ENCODE measurements at places on chromosomes 7 and 10.

GRCh38 chr7:122100021-122100420 is 44.0 kb downstream of the AASS start:
- no peak for DNase-seq

DNA sequence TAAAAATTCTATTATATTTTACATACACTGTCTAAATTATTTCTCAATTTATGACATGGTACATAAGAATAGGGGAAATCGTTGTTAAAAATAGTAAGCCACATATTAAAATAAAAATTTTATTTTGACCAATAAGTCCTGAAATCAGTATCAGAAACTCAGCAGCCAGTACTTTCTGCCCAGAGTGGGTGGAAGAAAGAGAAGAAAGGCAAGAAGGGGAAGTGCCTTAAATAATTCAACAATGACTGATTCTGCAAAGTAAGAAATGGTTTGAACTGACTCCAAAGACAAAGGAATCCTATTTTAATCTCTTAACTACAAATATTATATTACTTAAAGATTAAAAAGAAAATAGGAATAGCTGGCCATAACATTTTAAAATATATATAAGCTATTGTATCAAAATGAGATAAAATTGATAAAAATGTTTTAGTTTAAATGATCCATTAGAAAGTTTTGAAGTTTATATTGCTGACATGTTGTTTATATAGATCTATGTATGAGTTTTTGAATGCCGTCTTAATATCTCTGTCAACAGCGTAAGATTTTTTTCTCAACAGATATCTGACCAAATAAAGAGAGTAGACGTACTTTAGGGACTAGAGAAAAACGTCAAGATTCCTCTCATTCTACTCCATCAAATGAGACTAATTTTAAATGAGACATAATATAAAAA is 30.2 kb upstream of the NRCAM start:
- DNase-seq = no peak

- no peak for DNase-seq
Measured at GRCh38 chr7:825386-825785, 6.9 kb upstream of the SUN1 start.

GRCh38 chr7:146314962-146315361 is 198.4 kb downstream of the CNTNAP2 start:
- no peak for DNase-seq

DNA sequence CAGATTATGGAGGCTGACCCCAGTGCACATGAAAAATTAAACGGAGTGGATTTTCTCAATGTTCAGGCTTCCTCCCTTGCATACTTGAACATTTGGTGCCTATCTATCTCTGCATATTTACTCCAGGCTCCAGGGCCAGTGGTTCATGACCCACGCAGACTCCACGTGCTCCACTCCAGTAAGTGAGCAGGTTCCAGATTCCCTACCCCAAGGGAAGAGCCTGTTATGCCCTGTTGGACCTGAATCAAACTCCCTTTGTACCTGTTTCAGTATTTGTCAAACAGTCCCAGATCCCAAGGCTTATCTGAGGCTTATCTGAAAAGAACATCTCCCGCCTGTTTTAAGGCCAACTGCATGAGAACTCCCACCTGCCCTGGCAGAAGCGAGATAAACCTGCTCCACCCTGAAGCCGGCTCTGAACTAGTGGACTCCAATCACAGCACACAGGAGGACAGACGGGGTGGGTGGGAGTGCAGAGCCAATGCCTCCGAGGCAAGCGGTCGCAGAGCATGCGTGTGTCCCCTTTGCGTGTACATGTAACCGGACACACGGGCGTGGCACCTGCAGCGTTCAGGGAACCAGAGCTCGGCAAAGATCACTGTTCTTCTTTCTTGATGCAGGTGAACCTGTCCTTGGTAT is 2.3 kb upstream of the FUOM start:
- DNase-seq = peak; percentile 94

DNA sequence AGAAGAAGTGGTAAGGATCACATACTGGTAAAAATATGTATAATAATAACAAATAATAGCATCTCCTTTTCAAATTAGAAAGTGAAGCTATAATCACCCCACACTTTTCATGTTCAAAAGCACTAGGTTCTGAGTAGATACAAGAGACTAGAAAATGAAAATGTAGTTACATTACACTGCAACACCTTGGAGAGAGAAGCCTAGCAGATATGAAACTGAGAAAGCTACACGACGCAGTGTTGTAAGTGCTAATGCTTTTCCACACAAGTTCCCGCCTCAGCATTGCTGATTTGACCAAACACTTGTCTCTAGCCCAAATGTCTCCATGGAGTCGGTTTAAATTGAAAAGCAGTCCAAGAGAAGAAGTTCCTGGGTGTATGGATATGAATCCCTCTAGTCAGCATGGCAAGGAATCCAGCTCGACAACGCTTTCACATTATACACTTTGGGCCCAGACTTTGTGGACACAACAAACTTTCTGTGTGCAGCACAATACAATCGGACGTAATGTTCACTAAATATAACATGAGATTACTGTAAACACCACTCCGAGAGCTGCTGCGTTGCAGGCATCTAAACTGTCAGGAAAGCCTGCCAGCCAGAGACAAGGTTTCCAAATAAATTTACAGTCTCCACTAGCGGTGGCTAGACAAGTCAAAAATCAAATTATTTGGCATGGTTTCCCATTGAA is 1.7 kb downstream of the PDE1C start:
- no peak for DNase-seq

DNA sequence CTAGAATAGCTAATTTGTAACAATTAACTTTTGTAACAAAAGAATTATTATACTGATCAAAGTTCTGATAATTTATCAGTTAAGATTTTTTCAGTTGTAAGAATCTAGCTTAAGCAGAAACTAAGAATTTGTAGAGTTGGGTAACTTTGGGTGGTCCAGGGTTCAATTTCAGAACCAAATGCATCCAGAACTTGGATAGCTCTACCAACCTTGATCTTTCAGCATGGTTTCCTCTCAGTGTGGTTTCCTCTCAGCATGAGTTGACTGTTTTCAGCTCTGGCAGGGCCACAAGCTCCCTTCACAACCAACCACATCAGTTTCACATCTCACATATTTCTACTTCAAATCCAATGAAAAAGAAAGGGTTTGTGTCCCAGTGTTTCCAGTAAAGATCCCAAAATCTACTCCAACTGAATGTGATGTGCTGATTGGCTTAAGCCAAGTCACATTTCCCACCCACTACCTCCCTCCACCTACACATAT is 3.3 kb upstream of the FAS start:
- no peak for DNase-seq

GRCh38 chr10:3036155-3037021 is 31.0 kb upstream of the PFKP start:
- no peak for DNase-seq

DNA sequence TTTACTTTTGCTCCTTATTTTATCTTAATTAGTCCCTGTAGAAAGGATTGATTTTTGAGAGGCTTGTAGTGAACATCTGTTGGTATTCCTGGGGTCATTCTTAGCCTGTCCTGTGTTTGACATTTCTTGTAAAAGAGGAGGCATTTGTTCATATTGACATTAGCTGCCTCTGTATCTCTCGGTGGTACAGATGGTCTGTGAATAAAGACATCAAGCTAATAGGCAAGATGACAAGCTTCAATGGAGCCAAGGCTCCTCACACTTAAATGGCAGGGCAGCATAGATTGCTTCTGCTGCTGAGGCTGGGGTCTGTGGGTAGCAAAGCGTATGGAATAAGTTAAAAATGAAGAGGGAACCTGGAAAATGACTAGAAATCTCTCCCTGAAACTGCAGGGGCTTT is 687.6 kb downstream of the LRMDA start:
- DNase-seq = no peak

DNA sequence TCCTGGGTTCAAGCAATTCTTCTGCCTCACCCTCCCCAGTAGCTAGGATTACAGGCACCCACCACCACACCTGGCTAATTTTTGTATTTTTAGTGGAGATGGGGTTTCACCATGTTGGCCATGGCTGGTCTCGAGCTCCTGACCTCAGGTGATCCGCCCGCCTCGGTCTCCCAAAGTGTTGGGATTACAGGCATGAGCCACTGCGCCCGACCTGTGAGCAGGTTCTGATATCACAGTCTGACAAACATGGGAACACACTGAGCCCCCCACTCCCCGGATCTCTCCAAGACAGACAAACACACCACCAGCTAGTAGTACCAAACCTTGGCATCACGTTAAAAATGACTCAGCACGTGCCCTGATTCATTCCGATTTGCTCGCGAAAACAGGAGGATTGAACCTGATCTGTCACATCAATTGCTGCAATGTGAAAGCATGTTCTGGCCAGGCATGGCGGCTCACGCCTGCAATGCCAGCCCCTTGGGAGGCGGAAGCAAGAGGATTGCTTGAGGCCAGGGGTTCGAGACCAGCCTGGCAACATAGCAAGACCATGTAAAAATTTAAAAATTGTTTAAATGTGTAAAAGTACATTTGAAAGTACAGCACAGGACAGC is 106.5 kb downstream of the SMURF1 start:
- no peak for DNase-seq

- no peak for DNase-seq
Measured at GRCh38 chr10:73865459-73866442, 8.6 kb downstream of the CAMK2G start.

DNA sequence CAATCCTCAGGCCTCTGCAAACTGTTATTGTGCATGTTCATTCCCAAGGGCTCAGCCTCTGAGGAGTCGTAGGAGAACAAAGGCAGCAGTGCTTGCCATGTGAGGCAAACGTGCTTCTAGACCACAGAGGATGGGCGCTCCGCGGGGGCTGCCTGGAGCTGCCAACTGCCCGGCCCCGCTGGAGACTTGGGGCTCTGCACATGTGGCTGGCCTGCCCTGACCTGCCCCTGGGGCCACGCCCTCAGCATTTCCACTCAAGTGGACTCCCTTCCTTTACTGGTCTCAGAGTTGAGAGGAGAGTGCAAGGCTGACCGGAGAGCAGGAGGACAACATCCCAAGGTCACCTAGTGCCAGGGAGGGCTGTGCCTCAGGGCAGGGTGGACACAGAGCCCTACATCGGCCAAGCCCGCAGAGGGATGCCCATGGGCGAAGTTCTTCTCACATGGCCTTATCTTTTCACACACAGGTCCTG is 222.3 kb upstream of the ZNF32 start:
- no peak for DNase-seq

Data from left lobe of liver (tissue), 2 donors.